ENCODE measurements at places on chromosomes 11 and 22. TPM values are rescaled to one million over a fixed set of nuclear protein-coding genes. Genes with fewer than 3 reads are reported as not detected.

DNA sequence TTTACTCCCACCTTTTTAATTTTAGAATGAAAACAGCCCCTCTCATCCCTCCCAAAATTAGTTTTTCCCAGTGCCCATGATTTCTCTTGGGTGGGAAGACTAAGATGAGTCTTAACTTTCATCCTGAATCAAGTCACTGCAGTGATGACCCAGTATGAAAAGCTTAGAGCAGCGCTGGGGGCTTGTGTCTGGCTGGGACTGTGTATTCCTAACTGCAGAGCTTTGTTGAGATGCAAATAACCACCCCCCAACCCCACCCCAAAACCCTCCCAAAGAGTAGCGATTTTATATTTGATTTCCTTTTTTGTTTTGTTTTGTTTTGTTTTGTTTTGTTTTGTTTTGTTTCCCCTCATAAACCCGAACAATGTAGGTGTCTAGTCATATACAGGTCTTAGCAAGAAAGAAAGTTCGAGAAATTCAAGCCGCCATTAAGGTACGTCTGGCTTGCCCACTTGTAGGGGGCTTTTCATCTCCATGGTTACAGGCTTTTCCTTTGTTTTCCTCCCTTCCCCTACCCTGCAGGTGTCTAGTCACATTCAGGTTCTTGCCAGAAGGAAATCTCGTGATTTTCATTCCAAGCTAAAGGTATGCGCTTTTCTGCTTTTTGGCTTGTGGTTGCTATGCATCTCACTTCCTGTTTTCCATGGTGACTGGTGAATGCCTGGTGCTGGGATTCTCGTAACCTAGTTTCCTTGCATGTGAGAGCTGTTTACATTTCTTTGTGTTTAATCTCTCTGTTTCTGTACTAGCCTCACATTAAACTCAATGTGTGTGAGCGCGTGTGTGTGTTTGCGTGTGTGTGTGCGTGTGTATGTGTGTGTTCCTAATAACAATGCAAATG, 144.6 kb upstream of the RASSF10 start:
- peak; percentile 59 for DNase-seq

- DNase-seq = no peak
Measured at GRCh38 chr11:122983438-122984185, 2.0 kb upstream of the BSX start.

DNA sequence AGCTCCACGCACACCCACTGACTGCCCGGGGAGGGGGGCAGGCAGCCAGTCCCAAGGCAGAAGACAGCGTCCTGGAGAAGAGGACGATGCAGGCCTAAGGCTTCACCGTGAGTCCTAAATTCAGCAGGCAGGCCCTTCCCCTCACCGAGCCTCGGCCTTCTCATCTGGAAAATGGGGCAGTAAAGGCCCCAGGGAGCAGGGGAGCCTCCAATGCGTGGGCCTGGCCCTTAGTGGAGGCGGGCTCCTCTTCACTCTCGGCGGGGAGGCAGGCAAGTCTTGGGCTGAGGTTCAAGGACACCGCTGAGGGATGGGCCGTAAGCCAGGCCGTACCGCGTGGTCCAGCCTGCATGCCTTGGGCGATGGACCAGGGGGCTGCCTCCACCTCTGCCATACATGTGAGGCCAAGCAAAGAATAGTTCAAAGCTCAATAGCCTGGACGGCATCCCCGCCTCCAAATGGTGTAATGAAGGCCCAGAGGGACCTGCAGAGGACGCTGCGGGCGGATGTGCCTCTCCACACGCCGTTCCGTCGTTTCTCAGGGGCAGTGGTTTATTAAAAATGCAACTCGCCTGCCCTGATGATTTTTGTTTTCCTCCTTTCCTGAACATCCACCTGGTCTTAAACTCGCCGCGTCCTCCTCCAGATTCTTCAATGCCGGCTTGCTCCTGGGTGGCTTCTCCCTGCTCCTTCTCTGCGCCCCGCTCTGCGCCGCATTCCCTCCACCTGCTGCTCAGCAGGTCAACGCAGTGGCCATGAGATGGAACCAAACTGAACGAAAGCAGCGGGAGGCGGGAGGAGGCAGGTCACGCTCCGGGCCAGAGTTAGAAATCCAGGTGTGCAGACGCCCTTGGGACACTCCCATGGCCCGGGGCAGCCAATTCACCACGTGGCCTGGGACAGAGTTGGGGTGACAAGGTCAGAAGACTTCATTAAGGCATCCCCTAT, 627.8 kb downstream of the TBC1D22A start:
- DNase-seq = no peak

DNA sequence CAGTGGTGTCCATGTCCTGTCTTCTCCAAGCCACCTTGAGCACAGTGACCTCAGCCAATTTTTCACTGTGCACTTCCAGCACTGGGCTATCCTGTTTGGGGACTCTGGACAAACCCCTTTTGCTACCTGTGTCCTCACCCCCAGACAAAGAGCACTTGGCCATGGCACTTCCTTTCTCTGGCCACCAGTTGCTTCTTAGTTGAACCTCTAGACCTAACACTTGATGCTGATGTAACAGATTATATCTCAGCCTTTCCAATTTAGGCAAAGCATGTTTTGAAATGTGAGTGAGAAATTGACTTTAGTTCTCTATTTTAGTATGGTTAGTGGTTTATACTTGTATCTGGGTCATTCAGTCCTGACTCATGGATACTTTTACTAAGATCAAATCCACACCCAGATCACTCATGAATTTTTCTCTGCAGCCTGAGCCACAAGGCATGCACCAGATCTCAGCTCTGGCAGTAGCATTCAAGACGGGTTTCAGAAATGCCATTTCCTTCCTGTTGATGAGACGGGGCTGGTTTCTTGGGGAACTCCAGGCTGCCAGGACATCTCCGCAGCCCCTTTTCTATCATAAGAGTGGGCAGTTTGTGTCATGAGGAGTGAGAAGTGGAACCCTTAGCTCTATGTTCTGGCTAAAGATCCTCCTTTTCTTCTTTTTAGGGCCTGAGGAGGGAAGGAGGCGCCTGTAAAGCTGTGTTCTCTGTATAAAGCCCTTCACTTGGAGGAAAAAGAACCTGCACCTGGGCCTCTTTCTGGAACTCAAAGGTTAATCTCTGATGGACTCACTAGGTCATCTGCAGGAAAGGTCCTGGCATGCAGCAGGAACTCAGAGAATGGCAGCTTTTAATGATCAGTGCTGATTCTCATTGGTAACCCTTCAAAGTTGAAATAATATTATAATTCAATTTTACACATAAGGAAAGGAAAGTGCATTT, 185.6 kb upstream of the TENM4 start:
- no peak for DNase-seq

- no peak for DNase-seq
Measured at GRCh38 chr22:23909296-23909898, 15.2 kb downstream of the MIF start.

GRCh38 chr11:88281317-88281712, 56.2 kb downstream of the CTSC start:
- no peak for DNase-seq

DNA sequence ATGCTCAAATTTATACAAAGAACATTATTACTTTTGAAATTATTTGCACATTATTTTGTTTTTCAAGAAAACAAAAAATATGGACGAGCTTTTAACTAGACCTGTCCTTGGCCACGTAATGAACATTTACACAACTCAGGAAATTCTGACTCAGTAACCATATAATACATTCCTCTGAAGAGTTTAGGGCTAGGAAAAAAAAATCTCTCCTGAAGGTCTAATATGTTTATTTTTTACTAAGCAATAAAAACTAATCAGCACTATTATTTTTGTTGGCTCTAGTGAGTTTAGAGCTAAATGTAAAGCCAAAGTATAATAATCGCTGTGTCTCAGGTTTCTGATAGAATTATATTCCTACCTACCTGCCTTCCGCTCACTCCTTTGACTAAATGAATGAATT, 187.5 kb downstream of the SWAP70 start:
- peak; percentile 30 for DNase-seq

DNA sequence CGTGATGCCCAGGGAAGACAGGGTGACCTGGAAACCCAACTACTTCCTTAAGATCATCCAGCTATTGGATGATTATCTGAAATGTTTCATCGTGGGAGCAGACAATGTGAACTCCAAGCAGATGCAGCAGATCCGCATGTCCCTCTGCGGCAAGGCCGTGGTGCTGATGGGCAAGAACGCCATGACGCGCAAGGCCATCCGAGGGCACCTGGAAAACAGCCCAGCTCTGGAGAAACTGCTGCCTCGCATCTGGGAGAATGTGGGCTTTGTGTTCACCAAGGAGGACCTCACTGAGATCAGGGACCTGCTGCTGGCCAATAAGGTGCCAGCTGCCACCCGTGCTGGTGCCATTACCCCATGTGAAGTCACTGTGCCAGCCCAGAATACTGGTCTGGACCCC, 43.5 kb upstream of the DAGLA start:
- no peak for DNase-seq

DNA sequence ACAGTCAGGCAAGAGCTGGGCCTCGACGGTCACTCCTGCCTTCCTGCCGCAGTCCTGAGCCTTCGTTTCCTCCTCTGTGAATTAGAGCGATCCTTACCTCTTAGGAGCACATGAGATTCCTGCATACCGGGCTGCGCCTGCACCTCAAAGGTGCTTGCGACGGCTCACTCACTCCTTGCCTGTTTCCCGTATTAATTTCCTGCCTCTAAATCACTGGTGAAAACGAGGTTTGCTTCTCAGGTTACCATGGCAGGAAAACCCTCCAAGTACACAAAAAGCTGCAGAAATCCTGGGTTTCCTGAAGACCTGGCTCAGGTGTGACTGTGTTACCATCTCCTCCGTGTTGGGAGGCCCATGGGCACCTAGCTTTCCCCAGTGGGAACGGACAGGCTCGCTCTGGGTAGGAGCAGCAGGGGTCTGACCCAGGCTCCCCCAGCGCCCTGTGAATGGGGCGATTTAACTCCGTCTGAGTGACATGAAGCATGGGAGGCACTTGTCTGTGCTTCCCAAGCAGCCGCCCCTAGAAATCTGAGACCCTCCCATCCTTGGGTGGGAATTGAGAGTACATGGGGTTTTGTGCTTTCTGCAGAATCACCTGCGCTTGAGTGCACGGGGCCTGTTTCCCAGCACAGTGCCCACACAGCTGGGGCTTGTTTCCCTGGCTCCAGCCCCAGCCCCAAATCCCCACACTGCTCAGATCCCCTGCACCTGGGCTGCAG, 64.8 kb downstream of the PHF21B start:
- DNase-seq = no peak

DNA sequence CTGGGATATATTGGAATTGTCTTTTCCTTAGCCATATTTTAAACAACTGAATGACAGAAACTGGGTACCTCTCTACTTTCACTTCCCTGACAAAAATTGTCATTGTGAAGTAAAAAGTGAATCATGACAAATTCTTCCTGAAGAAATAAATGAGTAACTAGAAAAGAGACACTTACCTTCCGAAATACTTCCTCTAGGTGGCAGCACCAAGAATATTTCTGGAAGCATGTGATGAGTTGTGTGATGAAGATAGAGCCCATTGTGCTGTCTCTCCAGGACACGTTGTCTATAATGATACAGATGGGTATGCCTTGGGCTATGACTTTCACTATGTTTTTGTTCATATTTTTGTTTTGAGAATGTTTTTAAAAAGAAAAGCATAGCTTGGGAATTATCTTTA, 21.5 kb downstream of the CASP4 start:
- DNase-seq = peak; percentile 39

Gene CRYBB3
- not detected for total RNA-seq

Gene XPNPEP3
- 6.4 TPM for total RNA-seq

All from A172 (cell line).